ENCODE measurements at places on chromosomes 13 and 19.

- DNase-seq: no peak
Measured at GRCh38 chr19:23946569-23946968, 31.9 kb downstream of the ZNF726 start.

- DNase-seq: no peak
Measured at GRCh38 chr13:106468207-106468606, 67.3 kb downstream of the EFNB2 start.

- DNase-seq: peak; percentile 24
Measured at GRCh38 chr13:26872525-26873385, 112.2 kb upstream of the GPR12 start.

GRCh38 chr13:26653310-26653709, 95.8 kb downstream of the WASF3 start:
- no peak for DNase-seq

DNA sequence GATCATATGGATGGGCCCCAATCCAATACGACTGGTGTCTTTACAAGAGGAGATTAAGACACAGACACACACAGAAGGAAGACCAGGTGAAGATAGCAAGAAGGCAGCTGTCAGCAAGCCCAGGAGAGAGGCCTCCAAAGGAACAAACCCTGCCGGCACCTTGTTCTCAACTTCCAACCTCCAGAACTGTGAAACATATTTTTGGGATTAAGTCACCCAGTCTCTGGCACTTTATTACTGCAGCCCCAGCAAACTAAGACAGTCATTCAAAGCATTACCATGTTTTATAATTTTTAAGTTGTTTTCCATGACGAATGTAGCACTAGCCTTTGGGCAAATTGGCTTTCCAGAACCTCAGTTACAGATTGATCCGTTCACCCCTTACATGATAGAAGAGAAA, 11.3 kb downstream of the STARD13 start:
- DNase-seq: no peak

GRCh38 chr13:45356966-45357672, 16.1 kb upstream of the TPT1 start:
- DNase-seq: no peak

DNA sequence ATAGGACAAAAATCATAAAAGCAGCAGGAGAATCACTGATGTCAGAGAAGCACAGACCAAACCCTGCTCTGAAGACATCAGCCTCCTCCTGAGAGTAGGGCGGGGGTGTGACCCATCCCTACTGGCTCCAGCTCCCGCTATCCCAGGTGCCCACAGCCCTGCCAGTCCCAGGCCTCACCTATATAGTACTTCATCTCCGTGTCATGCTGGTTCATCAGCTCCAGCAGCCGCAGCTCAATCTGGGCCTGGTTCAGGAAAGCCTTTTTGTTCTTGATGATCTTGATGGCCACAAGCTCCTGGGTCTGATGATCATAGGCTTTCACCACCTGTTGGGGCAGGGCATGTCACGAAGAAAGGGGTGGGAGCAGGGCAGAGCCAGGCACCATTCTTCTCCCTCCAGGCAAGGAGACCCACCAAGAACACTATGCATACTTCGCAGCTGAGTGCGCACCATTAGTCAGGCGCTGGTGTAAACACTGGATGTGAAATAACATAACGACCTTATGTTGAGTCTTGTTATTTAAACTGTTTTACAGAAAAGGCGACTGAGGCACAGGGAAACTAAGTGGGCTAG, 4.2 kb downstream of the DYRK1B start:
- DNase-seq: no peak

GRCh38 chr13:23957981-23958380, 60.7 kb upstream of the C1QTNF9B start:
- DNase-seq: no peak

- DNase-seq: no peak
Measured at GRCh38 chr13:97283888-97284287, 61.8 kb downstream of the MBNL2 start.

DNA sequence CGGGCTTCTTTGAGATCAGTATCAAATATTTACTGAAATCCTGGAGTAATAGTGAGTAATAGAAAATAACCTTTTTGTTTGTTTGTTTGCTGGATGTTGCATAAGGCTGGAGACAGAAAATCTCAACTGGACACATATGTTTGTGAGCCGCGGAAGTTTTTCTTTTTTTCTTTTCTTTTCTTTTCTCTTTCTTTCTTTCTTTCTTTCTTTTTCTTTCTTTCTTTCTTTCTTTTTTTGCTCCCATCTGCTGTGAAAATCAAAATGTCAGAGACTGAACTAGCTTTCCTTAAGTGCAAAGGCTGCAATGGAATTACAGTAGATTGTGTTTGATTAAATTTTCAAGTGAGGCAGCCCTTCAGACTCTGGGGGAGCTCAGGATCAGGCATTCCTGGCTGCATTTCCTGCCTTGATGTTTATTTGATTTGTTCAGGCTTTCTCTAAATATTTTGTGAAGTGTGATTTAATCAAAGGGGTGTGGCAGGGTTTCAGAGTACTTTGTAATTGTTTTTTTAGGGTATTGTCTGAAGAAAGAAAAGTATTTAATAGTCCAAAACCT, 319 bp downstream of the FRY start:
- no peak for DNase-seq

- DNase-seq: no peak
Measured at GRCh38 chr19:11868188-11868587, 19.4 kb upstream of the ZNF69 start.

GRCh38 chr19:1298235-1298634, 12.6 kb downstream of the EFNA2 start:
- no peak for DNase-seq

- DNase-seq: no peak
Measured at GRCh38 chr13:46484561-46484960, 68.4 kb upstream of the LRCH1 start.

GRCh38 chr13:97429681-97430081, 4.3 kb upstream of the RAP2A start:
- DNase-seq: no peak
